ENCODE measurements at places on chromosomes 2 and 18. TPM values are rescaled to one million over a fixed set of nuclear protein-coding genes. Genes with fewer than 3 reads are reported as not detected.

DNA sequence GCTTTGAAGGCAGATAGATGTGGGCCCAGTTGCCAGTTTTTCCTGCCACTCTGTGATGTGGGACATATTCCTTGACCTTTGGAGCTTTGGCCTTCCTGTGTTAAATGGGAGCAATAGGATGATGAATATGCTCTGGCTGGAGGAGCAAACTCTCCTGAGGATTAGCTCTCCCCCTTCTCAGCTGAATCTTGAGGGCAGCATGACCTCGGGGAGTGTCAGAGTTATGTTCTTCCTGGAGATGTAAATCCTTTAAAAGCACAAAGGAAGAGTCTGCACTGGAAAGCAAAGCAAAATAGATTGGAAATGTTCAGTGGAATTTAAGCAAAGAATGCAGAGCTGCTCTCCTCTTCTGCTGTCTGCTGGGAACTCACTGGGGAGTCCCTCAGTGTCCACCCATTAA is 160.1 kb downstream of the ALK start:
- DNase-seq, result no peak

DNA sequence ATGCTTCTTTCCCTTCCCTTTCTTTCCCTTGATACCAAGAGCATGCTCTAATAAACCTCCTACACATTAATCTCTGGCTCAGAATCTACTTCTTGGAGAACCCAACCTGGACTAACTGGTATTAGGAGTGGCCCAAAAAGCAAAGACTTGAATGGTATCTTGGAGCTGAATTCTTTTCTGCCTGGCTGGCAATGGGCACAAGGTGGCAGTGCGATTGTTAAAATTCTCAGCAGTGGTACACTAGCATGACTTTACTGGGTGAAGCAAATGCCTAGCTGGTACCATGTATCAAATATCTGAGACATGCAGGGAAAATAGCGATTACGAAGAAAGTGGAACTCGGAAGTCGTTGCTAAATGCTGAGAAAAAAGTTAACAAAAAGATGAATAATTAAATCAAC is 376.1 kb downstream of the XIRP2 start:
- DNase-seq, result no peak

GRCh38 chr2:191839918-191840804 is 6.7 kb downstream of the CAVIN2 start:
- DNase-seq, result no peak

DNA sequence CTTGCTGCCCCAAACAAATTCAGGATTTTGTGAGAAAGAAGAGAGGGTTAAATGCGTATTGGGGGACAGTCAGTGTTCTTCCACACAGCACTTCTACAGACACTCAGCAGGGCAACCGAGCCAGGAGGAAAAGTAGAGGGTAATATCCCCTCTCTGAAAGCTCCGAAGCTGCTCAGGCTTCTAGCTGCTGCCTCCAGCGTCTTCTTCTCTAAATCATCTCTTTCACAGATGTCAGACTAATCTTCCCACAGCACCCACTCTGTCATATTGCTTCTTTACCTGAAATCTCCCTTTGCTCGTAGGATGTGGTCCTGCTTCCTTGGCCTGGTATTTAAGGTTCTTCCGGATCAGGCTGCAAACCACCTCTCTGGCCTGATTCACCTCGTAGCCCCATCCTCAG is 117.6 kb upstream of the HAAO start:
- DNase-seq, result no peak

GRCh38 chr2:190678444-190679162 is 29.7 kb downstream of the NAB1 start:
- DNase-seq, result no peak

- no peak for DNase-seq
These were observed 8.7 kb upstream of the RPRD1A start for GRCh38 chr18:36075862-36076587.

- no peak for DNase-seq
These were observed 49.8 kb downstream of the ZC3H15 start for GRCh38 chr2:186535861-186536260.

RBBP8 gene
- total RNA-seq, result 13.0 TPM

- DNase-seq, result no peak
These were observed 56.2 kb downstream of the SLC38A11 start for GRCh38 chr2:164899121-164899520.

- no peak for DNase-seq
These were observed 3.5 kb downstream of the RTKN start for GRCh38 chr2:74438248-74438647.

GRCh38 chr2:205678541-205679142 is 3.7 kb upstream of the NRP2 start:
- DNase-seq, result no peak

AMER3 gene
- total RNA-seq, result not detected

- no peak for DNase-seq
These were observed 72.5 kb downstream of the RIF1 start for GRCh38 chr2:151482171-151482725.

ABCG8 gene
- 64.0 TPM for total RNA-seq

- DNase-seq, result no peak
These were observed 33.7 kb downstream of the MTERF4 start for GRCh38 chr2:241068136-241068941.

GRCh38 chr18:60560071-60560470 is 187.5 kb upstream of the MC4R start:
- DNase-seq, result no peak

DNA sequence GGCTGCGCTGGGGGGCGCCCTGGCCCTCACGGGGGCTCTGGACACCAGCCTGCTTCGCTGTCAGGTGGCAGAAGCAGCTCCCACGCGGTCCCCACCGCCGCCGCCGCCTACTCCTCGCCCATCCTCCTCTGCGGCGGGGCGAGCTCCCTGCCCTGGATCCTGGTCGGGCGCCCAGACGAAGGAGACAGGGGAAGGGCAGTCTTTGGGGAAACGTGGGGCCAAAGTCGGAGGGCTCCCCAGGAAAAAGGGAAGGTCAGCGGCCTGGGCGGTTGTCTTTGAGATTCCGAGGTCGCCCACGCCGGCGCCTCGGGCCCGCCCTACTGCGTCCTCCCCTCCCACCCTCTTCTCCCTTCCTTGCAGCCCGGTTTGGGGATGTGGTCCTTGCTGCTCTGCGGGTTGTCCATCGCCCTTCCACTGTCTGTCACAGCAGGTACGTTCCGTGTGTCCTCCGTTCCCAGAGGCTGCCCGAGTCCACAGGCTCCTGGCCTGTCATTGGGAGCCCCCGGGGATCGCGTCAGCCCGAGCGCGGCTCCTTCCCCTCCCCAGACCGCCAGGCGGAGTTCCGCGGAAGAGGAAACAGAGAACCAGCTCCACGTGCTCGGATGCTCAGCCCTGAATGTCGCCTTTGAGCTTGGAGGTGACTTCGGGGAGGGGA is 800 bp downstream of the IL1RL2 start:
- peak; percentile 71 for DNase-seq

Data from right lobe of liver (tissue), 6 donors.